ENCODE measurements at places on chromosomes 3 and 15.
A peak's percentile ranks its signal among the peaks of the same experiment; 100 is the strongest.

DNA sequence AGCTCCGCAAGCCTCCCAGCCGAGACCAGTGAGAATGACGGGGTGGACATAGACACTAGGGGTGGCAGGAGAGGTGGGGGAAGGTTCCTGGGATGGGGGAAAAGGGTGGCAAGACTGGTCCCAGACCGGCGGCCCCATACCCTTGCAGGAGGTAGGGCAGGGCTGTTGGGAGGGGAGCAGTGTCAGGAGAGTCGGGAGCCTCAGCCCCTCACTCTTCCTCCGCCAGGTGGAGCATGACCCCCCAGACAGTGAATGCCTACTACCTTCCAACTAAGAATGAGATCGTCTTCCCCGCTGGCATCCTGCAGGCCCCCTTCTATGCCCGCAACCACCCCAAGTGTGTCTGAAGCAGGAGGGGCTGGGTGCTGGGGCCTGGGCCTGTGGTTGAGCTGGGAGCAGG lies 8.7 kb upstream of the PSMD2 start:
- DNase-seq, result no peak

- DNase-seq, result no peak
Measured at GRCh38 chr15:28101201-28101600, 2.1 kb upstream of the OCA2 start.

- DNase-seq, result no peak
Measured at GRCh38 chr3:27378331-27378730, 9.1 kb upstream of the NEK10 start.

GRCh38 chr3:4835616-4836043 lies 143.6 kb upstream of the BHLHE40 start:
- no peak for DNase-seq

DNA sequence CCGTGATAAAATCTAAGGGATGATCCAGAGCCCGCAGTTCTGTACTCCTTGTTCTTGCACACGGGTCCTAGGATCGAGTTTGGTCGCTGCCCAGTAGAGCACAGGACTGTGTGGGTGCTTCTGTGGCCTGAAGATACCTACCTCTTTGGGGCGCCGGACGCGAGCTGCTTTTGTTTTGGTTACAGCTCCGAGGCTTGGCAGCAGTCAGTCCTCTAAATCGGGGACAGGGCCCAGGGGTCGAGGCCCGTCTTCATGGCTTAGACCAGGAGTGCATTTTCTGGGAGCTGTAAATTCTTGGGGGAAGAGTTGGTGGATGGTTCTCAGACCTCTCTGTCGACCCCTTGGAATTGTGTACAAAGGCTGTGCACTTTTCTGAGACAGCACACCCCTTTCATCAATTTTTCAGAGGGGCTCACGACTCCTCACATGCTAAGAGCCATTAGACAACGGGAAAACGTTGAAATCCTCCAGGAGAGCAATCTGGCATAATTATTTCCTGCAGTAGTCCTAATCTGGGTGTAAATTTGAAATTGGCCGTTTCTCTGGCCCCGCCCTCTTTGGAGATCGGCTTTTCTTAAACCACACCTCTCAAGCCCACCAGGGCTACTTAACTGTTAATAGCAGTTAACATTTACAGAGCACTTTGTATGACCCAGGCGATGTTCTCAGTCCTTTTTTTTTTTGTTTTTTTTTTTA lies 928 bp downstream of the CEP97 start:
- DNase-seq, result peak; percentile 19

DNA sequence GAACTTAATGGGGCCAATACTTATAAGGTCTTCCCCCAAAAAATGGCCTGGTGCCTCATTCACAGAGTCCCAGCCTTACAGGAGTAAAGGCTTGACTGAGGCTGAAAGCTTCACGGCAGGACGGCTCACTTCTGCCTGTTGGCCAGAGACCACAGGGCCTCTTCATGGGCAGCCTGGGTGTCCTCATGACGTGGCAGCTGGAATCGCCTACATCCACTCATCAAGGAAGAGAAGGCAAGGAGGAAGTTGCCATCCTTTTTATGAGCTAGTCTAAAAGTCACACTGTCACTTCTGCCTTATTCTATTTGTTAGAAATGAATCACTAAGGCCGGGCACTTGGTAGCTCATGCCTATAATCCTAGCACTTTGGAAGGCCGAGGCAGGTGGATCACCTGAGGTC lies 89.3 kb upstream of the DGKG start:
- DNase-seq, result no peak

- no peak for DNase-seq
Measured at GRCh38 chr15:64443747-64444621, 16.4 kb upstream of the ZNF609 start.

DNA sequence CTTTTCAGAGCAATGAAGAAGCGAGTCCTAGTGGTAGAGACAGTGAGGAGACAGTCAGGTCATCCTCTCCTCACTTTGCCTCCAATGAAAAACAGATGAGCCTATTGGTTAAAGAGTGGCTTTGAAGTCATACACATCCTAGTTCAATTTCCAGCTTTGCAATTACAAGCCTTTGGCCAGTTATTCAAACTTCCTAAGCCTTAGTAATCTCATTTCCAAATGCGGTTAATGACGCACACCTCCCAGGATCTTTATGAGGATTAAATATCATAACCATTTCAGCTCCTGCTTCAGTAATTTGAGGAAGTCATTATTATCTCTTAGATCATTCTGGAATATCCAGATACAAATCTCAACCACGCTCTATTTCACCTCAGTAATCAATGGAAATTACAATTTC lies 10.0 kb upstream of the ST6GAL1 start:
- no peak for DNase-seq

DNA sequence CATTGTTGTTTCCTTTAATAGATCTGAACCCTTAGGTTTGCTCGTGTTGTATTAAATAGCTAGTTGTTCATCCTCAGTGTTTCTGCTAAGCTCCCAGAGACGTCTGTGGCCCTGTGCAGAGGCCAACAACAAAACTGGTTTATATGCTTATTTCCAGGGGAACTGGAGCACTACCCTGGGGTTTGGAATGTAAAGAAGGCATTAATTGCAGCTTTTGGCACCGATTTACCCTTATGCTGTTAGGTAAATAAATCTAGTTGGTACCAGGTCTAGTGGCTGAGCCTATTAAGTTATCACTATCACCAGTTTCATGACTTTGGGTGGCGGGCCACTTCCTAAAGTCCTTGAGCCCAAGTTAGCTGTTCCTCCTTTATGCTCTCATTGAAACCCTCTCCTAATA lies 12.0 kb downstream of the VPS8 start:
- DNase-seq, result no peak

- no peak for DNase-seq
Measured at GRCh38 chr15:56956538-56956937, 38.1 kb downstream of the TCF12 start.

- no peak for DNase-seq
Measured at GRCh38 chr3:112042842-112043280, 8.3 kb downstream of the TMPRSS7 start.

- no peak for DNase-seq
Measured at GRCh38 chr15:99850517-99850916, 117.3 kb upstream of the LYSMD4 start.

DNA sequence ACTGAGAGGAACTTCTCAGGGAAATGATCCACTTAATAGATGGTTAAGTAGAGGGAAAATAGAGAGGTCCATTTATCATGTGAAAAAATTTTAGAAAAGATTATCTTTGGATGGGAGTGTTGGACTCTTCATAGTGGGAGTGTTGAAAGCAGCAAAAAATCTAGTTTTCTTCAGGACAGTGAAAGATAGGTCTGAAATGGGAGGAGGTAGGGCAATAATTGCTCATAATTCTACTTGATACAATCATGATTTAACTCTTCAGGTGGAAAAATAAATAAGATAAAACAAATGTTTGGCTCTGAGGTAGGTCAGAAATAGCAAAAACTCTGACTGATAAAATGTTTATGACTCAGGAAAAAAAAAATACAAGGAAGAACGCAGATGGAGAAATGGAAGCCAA lies 144.1 kb upstream of the DPH6 start:
- DNase-seq, result no peak

DNA sequence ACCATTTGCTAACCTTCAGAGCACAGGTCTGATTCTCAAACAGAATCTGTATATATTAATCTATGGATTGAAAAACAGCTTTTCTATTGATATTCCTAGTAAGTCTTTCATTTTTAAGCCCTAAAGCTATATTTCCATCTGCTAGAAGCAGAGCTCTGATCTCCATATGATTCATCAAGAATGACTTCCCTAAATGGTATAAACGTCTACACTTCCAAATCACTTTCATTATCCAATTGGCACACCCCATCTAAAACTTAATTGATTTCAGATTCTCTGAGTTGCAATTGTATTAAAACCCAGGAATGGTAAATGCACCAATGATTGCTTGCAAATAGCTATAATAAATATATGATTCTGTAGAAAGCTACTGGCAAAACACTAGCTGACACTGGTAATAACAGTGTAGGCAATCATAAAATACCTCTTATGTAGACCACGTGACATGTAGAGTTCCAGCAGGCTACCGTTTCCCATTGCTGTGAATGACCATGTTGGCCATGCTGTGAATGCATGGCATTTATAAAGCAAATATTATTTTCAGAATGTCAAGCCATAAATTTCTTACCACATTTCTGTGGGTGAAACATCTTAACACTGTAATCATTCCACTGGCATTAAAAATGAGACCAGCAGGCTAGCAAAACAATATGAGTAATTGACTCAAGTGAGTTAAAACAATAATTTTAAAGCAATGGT lies 226.0 kb downstream of the ZMAT3 start:
- no peak for DNase-seq

DNA sequence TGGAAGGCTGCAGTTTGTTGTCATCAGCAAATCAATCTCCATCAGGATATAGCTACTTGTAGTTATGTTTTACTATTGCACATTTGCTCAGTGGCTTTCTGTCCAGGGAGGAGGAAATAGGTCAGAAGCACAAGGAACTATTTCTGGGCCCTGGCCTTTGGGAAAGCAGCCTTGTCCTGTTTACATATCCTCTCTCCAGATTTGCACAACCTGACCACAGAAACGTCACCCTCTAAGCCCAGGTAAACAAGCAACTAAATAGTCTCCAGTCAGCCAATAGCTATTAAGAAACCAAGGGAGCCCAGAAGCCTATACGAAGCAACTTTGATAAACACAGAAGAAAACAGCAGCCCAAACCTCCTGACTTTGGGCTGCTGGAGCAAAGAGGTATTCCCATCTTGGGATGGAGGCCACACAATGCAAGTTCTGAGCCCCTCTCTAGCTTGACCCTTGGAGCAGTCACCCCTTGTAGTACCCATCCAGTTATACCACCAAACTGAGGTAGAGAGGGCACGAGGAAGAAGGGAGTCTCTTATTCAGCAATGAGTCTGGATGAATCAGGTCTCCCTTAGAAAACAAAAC lies 2.3 kb upstream of the FEM1B start:
- DNase-seq, result no peak

GRCh38 chr3:142149673-142149992 lies 289 bp upstream of the TFDP2 start:
- DNase-seq, result no peak

DNA sequence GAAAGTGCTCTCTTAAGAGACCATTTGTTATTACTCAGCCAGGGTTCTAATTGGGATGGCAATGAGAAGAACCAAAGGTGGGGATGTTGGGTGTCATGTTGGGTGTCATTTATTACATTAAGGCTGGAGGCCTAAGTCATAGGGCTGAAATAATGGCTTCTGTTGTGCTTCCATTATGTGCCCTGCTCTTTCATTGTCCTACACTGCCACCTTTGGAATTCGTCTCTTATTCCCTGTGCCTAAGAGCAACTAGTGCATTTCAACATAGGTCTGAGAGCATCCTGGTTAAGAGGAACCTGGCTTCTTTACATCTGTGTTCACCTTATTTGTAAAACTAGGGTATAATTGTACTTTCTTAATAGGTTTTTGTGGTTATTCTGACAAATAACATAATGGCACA lies 32.2 kb downstream of the RIOX2 start:
- DNase-seq, result no peak
